ENCODE measurements at places on chromosomes 6 and 20. TPM values are rescaled to one million over a fixed set of nuclear protein-coding genes. Genes with fewer than 3 reads are reported as not detected.

Gene FOXA2
- 0.09 TPM for total RNA-seq

Gene SPATS1
- total RNA-seq, result not detected

Gene ECT2L
- total RNA-seq, result 0.09 TPM

Gene OR2B6
- total RNA-seq, result not detected

Gene MLIP
- 0.32 TPM for total RNA-seq

Gene PI16
- total RNA-seq, result 4.7 TPM

Gene MYBL2
- total RNA-seq, result 0.09 TPM

Gene SLA2
- total RNA-seq, result not detected

Gene SYTL3
- 9.5 TPM for total RNA-seq

Measured in bronchial smooth muscle cell (primary cell).